Activated naive CD8-positive, alpha-beta T cell treated with anti-CD3 and anti-CD28 coated beads for 36 hours (primary cell): ENCODE measurements at places on chromosomes 2 and 18. TPM values are rescaled to one million over a fixed set of nuclear protein-coding genes. Genes with fewer than 3 reads are reported as not detected.

SRD5A2 gene
- not detected for total RNA-seq

- no peak for DNase-seq
These were observed 115.1 kb downstream of the GYPC start for GRCh38 chr2:126771094-126771493.

- DNase-seq: no peak
These were observed 927.7 kb downstream of the CCDC85A start for GRCh38 chr2:57111531-57111930.

EMX1 gene
- total RNA-seq: not detected

DNA sequence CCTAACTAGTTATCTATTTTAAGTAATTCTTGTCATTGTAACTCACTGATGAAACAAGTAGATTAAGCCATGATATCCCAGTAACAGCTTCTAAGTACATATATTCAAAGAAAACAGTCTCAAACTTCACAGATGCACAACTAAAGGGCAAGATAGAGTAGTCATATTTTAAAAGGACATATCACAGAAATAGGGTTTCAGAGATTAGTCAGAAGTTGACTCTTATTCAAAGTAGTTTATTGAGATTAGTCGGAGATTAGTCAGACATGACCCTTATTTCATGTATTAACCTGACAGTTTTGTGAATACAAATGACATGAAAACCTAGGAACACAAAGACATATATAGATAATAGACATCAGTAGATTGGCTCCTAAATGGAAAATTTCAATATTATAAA, 15.9 kb upstream of the CHAC2 start:
- DNase-seq: no peak

- DNase-seq: no peak
These were observed 68.6 kb downstream of the CIB4 start for GRCh38 chr2:26572591-26572990.

- peak; percentile 19 for DNase-seq
These were observed 62.2 kb upstream of the PMAIP1 start for GRCh38 chr18:59837586-59837985.

CD28 gene
- 84.0 TPM for total RNA-seq

FNDC4 gene
- not detected for total RNA-seq

DNA sequence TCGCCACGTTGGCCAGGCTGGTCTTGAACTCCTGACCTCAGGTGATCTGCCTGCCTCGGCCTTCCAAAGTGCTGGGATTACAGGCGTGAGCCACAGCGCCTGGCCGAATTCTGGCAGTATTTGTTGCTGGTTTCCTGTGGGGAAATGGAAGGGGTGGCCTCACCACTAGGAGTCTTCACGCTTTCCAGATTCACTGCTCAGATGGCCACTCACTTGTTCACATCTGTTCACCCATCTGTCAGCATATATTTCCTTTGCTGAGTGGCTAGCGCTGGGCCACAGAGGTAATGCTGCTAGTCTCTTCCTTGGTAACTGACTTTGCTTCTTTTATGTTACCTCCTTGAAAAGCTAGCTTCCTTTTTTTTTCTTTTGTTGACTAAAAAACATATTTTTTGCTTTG, 27.2 kb downstream of the TMEM177 start:
- DNase-seq: no peak

UGT1A10 gene
- not detected for total RNA-seq

GRCh38 chr2:69585855-69586555, 57.5 kb downstream of the AAK1 start:
- DNase-seq: no peak
